ENCODE measurements at places on chromosomes 12 and 14. TPM values are rescaled to one million over a fixed set of nuclear protein-coding genes. Genes with fewer than 3 reads are reported as not detected.

- no peak for DNase-seq
- no peak overlapping the region for H3K27ac ChIP-seq
- no peak overlapping the region for H3K4me3 ChIP-seq
- no peaks in the 10 kb centered on the region for H3K36me3 ChIP-seq
- no peaks in the 10 kb centered on the region for H3K4me1 ChIP-seq
Observed at GRCh38 chr12:117360222-117360550, 1.2 kb downstream of the NOS1 start.

- no peaks in the 10 kb centered on the region for H3K4me1 ChIP-seq
- no peak overlapping the region for H3K4me3 ChIP-seq
- no peaks in the 10 kb centered on the region for H3K27me3 ChIP-seq
- H3K27ac ChIP-seq = no peak overlapping the region
- H3K36me3 ChIP-seq = no peaks in the 10 kb centered on the region
- no peak for DNase-seq
Observed at GRCh38 chr12:105190530-105190929, 45.4 kb downstream of the APPL2 start.

Gene ASB2
- total RNA-seq = 11.8 TPM

- no peak for DNase-seq
- no peaks in the 10 kb centered on the region for H3K27me3 ChIP-seq
- H3K4me1 ChIP-seq = no peaks in the 10 kb centered on the region
- no peaks in the 10 kb centered on the region for H3K36me3 ChIP-seq
Observed at GRCh38 chr14:51564986-51565604, 86.6 kb upstream of the FRMD6 start.
